ENCODE measurements at places on chromosomes 3 and 15.

GRCh38 chr15:64807051-64807749 lies 18.2 kb downstream of the PIF1 start:
- no peak for DNase-seq

DNA sequence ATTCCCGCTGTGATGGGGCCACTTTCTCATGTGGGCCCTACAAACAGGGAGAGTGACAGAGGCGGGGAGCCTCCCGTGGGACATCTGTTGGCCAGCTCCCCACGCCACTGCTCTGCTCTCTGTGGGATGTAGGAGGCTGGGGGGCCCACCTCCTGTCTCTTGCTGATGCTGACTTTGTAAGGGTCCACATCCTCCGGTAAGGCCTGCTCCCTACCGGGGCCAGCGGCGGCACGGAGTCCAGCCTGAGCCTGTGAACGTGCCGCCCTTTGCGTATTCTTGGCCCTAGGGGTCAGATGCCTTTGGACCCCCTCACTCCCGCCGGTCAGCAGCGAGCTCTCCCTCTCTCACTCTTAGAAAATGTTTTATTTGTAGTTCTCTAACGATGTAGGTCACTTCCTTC lies 153.2 kb downstream of the LRRC28 start:
- no peak for DNase-seq

- no peak for DNase-seq
These were observed 193.6 kb downstream of the CLSTN2 start for GRCh38 chr3:140128631-140129030.

DNA sequence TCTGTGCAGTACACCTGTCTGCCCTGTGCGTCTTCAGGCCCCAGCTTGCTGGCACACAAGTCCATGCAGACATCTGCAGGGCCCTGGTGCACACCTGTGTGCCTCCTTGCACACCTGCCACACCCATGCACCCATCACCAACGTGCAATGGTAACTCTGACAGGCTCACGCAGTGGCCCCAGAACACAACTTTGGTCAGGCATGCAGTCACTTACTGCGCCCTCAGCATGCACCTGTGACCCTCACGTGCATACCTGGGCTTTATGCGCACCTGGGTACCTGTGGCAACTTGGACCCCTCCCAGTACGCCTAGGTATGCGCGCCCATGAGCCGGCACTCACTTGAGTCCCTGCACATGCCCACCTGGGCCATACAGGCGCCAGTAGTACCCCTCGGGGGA lies 1.7 kb downstream of the PLXND1 start:
- no peak for DNase-seq

- peak; percentile 66 for DNase-seq
These were observed 39.8 kb downstream of the CLK3 start for GRCh38 chr15:74655424-74655823.

DNA sequence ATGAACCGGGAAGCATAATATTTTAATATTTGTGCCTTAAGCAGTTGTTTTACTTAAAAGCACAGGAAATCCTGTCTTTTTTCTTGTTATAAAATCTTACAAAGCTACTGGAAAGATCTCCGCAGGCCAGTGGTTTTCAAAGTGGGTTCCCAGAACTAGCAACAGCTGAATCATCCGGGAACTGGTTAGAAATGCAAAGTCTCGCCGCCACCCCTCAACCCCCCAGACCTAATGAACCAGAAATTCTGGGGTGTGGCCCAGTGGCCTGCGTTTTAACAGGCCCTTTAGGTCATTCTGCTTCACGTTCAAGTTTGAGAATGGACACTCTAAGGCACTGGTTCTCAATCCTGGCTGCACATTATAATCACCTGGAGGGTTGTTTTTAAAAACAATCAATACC lies 74.7 kb downstream of the PDZRN3 start:
- DNase-seq: no peak

GRCh38 chr3:52234516-52235447 lies 4.2 kb downstream of the TWF2 start:
- DNase-seq: no peak

DNA sequence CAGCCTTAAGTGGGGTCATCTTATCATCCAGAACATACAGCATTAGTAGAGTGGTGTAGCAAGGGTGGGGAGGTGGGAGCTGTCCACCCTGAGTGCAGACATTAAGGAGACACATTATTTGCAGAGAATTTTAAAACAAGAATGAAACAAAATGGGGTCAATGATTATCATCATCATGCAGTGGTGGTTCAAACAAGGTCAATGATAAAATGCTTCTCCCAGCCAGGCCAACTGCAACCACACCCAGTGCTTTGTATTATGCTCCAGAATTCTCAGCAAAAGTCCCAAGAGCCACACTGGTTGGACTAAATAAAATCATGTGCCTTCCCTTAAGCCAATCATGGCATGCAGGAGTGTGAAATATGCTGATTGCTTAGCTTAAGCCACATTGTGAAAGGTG lies 96.7 kb upstream of the FHIT start:
- no peak for DNase-seq
